ENCODE measurements at places on chromosomes 6 and 20. TPM values are rescaled to one million over a fixed set of nuclear protein-coding genes. Genes with fewer than 3 reads are reported as not detected.

DNA sequence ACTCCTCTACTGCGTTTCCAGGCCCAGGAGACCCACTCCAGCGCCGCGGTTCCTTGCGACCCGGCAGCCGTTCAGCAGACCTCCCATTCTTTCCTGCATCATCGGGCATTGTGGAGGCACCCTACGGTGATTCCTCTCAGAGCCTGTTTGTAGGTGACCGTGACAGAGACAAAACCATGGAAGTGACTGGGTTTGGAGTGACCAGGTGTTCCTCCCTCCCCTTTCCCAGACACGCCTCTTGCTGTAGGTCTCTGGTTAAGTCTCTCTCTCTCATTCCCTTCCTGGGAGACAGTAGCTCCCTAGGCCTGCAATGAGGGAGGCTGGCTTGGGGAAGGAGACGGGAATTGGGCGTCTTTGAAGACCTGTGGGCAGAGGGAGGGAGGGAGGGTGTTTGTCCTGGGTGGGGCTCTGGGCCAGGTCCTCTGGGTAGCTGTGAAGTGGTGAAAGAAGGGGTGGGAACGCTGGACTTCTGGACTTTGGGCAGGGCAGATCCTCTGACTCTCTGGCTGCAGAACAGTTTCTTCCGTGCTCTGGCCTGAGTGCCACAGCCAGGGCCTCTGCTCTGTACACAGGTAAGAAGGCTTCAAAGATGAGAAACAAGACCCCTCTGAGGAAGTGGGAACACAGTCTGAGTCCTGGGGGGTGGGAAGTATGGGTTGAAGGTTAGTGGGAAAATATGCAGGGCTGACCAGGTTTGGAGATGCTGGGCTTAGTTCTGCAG is 763 bp downstream of the KLC4 start:
- peak; percentile 87 for DNase-seq

- no peak for DNase-seq
Measured at GRCh38 chr6:17391976-17392375, 1.4 kb upstream of the CAP2 start.

- peak; percentile 58 for DNase-seq
Measured at GRCh38 chr20:6583134-6583738, 184.2 kb upstream of the BMP2 start.

GRCh38 chr20:58344741-58345140 is 35.2 kb downstream of the RAB22A start:
- DNase-seq, result no peak

The TOX2 gene
- not detected for total RNA-seq

GRCh38 chr6:46961711-46962110 is 40.0 kb upstream of the ADGRF5 start:
- no peak for DNase-seq

The CST4 gene
- 2.7 TPM for total RNA-seq

DNA sequence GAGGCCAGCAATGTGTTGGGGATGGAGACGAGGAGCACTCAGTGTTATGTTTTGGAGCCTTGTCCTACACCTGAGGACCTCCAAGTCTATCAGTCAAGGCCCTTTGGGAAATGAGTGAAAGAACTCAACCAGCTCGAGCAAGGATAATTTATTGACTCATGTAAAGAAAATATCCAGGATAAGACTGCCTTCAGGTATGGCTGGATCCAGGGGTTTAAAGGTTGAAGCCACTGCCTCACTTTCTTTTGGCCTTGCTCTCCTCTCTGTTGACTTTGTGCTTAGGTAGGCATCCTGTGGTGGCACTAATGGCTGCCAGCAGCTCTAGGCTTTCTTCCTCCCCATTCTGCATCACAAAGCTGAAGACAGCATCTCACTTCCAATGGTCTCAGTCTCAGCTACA is 66.3 kb upstream of the ZNFX1 start:
- no peak for DNase-seq

The TCF15 gene
- total RNA-seq, result not detected

DNA sequence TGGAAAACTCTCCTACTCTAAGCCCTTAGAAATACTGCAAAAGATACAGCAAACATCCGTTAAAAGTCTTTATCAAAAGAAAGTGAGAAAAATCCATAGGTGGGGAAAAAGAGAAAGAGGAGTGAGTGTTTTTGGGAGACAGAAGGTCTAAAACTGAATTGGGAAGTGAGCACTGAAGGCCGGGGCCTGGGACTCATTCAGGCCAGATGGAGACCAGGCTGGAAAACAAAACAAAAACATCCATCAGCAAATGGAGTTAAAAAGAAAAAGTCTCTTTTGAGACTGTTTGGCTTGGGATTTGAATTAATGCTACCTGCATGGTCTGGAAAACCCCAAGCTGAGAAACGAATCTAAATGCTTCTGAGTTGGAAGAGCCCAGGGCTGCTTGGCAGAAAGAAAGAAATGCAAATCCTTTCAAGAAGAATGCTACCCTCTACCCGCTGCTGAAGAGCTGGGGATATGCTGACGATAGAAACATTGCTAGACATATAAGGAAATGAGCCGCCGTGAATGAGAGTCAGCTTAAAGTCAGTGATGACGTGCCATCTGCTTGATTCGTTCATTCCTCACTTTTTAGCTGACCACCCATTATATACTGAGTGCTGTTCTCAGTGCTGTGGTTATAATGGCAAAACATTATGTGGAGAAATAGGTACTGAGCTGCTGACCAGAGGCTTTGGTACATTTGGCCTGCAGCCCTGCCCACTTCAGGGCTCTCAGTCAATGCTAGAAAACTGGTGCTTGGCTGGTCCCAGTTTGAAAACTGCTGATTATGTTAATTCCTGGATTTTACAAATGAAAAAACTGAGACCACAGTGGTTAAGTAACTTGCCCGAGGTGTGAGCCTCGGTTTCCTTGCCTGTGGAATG is 28.0 kb upstream of the TULP4 start:
- no peak for DNase-seq

The KCNK5 gene
- total RNA-seq, result 19.8 TPM

- DNase-seq, result no peak
Measured at GRCh38 chr6:53862662-53863462, 68.1 kb downstream of the LRRC1 start.

The SLC17A1 gene
- total RNA-seq, result not detected
